ENCODE measurements at places on chromosomes 13 and 19.
A peak's percentile ranks its signal among the peaks of the same experiment; 100 is the strongest.

- no peak overlapping the region for H3K4me3 ChIP-seq
- no peak for DNase-seq
- no peaks in the 10 kb centered on the region for H3K27me3 ChIP-seq
Observed at GRCh38 chr19:34348899-34349487, 16.0 kb upstream of the GPI start.

GRCh38 chr13:37648609-37649008 is 50.0 kb upstream of the POSTN start:
- H3K36me3 ChIP-seq: no peaks in the 10 kb centered on the region
- peaks cover 2% of the 10 kb centered on the region for H3K4me1 ChIP-seq
- H3K27ac ChIP-seq: no peak overlapping the region
- no peaks in the 10 kb centered on the region for H3K27me3 ChIP-seq
- no peak for DNase-seq

DNA sequence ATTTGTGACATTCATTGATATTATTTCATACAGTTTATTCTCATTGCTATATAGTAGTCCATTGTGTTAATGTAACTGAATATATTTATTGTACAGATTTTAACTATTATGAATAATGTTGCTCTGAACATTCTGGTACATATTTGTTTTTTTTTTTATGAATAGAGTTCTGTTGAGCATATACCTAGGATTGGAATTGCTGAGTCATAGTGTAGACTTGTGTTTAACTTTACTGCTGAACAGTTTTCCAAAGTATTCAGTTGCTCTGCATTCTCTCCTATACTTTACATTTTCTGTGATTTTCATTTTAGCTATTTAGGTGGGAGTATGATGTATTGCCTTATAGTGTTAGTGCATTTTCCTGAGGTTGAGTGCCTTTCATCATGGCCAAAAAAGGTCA is 97.5 kb downstream of the MAB21L1 start:
- H3K27ac ChIP-seq: no peak overlapping the region
- H3K27me3 ChIP-seq: no peaks in the 10 kb centered on the region
- DNase-seq: no peak
- no peak overlapping the region for H3K4me3 ChIP-seq
- H3K36me3 ChIP-seq: no peaks in the 10 kb centered on the region
- no peaks in the 10 kb centered on the region for H3K4me1 ChIP-seq

GRCh38 chr19:29212356-29212647 is 649 bp downstream of the UQCRFS1 start:
- peaks cover 4% of the 10 kb centered on the region for H3K36me3 ChIP-seq
- no peaks in the 10 kb centered on the region for H3K27me3 ChIP-seq
- peaks cover 8% of the 10 kb centered on the region for H3K4me1 ChIP-seq
- H3K27ac ChIP-seq: peak overlapping the region; percentile 52

GRCh38 chr19:47729799-47730520 is 15.4 kb upstream of the NOP53 start:
- peaks cover 5% of the 10 kb centered on the region for H3K36me3 ChIP-seq
- peak overlapping the region; percentile 26 for H3K4me3 ChIP-seq
- peak; percentile 19 for DNase-seq
- H3K4me1 ChIP-seq: peaks cover 3% of the 10 kb centered on the region
- H3K27me3 ChIP-seq: no peaks in the 10 kb centered on the region

DNA sequence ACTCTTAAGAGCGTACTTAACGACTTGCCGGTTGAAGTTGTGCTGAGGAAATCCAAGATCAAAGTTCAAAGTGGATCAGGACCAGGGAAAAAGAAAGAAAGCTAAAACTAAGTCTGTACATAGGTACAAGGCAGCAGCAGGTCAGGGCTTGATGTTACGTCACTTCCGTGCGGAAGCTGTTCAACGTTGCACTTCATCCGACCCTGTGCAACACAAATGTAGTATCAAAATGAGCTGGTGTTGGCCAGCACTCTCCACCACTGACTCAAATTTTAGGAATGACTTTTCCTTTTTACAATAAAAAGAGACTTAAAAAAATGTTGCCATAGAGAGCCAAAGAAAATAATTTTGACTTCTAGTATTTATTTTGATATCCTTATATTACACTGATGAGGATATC is 1315.4 kb downstream of the EFNB2 start:
- DNase-seq: no peak
- no peaks in the 10 kb centered on the region for H3K27me3 ChIP-seq
- H3K36me3 ChIP-seq: no peaks in the 10 kb centered on the region
- H3K4me1 ChIP-seq: no peaks in the 10 kb centered on the region
- no peak overlapping the region for H3K4me3 ChIP-seq

DNA sequence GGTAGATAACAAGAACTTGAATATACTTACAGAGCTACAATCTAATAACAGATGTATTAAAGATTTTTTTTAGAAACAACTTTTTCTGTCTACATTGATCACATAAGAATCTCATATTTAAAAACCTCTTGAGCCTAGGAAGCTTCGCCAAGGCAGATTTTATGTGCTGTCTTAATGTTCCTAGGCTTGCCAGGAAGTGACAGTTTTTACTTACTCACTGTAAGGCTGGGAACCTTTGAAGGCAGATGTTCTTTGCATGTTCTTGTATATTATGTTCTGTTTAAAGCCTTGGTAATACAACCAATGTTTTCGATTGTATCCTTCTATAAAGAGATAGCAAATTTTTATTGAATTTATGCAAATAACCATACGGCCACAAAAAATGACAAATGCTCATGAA is 492.7 kb downstream of the GPC5 start:
- H3K27ac ChIP-seq: no peak overlapping the region
- no peak overlapping the region for H3K4me3 ChIP-seq
- no peak for DNase-seq
- H3K27me3 ChIP-seq: no peaks in the 10 kb centered on the region
- H3K4me1 ChIP-seq: no peaks in the 10 kb centered on the region
- no peaks in the 10 kb centered on the region for H3K36me3 ChIP-seq

DNA sequence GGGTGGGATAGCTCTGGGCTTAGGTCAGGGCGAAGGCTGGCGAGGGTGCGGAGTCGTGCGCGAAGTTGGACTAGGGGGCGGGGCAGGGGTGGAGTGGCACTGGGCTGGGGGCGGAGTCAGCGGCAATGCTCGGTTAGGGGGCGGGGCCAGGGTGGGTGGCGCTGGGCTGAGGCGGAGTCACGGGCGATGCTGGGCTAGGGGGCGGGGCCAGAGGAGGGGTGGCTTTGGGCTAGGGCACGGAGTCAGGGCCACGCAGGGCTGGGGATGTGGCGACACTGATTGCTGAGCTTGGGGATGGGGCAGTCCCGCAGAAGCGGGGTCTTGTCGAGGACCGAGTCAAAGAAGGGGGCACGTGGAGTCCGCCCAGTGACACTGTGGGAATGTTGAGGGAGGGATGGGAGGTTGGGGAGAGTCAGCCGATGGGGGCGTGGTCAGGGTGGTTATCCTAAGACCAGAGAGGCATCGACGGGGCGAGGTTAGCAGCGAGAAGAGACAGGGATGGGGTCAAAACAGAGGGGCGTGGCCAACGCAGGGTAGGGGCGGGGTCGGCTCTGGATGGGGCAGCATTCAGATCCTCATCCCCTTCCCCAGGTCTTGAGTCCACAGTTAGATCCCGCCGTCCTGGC is 8.7 kb downstream of the HOMER3 start:
- H3K4me3 ChIP-seq: no peak overlapping the region
- peak; percentile 77 for DNase-seq
- no peak overlapping the region for H3K27ac ChIP-seq
- peaks cover 52% of the 10 kb centered on the region for H3K36me3 ChIP-seq
- H3K4me1 ChIP-seq: peaks cover 8% of the 10 kb centered on the region

- DNase-seq: peak; percentile 39
- peaks cover 12% of the 10 kb centered on the region for H3K4me1 ChIP-seq
- peak overlapping the region; percentile 68 for H3K27ac ChIP-seq
- peaks cover 25% of the 10 kb centered on the region for H3K36me3 ChIP-seq
Observed at GRCh38 chr19:38735257-38735686, 9.0 kb downstream of the CAPN12 start.

- H3K4me1 ChIP-seq: no peaks in the 10 kb centered on the region
- H3K4me3 ChIP-seq: no peak overlapping the region
- no peak overlapping the region for H3K27ac ChIP-seq
- H3K36me3 ChIP-seq: peaks cover 61% of the 10 kb centered on the region
- no peak for DNase-seq
Observed at GRCh38 chr19:2207991-2208860, 27.9 kb downstream of the PLEKHJ1 start.

GRCh38 chr13:39536274-39536673 is 66.7 kb downstream of the LHFPL6 start:
- no peak overlapping the region for H3K4me3 ChIP-seq
- H3K27me3 ChIP-seq: no peaks in the 10 kb centered on the region
- peaks cover 8% of the 10 kb centered on the region for H3K4me1 ChIP-seq
- DNase-seq: no peak
- no peaks in the 10 kb centered on the region for H3K36me3 ChIP-seq

DNA sequence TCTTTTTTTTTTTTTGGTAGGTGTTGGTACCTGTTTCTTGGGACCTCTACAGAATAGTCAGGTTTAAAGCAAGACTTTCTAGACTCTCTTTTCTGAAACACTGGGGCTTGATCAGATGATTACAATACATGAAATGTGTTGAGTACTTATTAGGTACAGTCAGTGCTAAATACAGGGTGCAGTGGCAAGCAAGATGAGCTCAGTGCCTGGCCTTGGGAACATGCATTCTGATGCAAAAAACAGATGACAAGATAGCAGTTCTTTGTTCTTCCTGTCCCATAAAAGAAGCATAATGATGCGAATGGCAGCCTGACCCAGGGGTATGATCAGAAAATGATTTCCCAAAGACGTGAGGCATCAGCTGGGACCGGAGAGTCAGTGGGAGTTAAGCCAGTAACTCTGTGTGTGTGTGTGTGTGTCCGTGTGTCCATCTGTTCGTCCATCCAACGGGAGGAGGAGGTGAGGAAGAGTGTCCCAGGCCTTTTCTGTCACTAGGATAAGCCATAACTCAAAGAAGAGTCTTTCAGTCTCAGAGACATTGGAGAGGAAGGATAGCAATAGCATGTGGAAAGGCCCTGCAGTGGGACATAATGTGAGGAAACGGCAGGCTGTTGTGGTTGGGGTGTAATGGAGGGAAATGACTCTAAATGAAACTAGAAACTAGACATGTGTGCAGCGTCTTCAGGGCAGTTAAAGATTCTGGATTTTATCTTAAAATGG is 32.2 kb downstream of the SLAIN1 start:
- H3K4me3 ChIP-seq: no peak overlapping the region
- H3K36me3 ChIP-seq: no peaks in the 10 kb centered on the region
- H3K27ac ChIP-seq: no peak overlapping the region
- H3K4me1 ChIP-seq: no peaks in the 10 kb centered on the region
- H3K27me3 ChIP-seq: no peaks in the 10 kb centered on the region

- H3K27ac ChIP-seq: no peak overlapping the region
- H3K4me3 ChIP-seq: no peak overlapping the region
- no peaks in the 10 kb centered on the region for H3K27me3 ChIP-seq
Observed at GRCh38 chr13:74073274-74073673, 60.9 kb downstream of the KLF12 start.

GRCh38 chr19:45485305-45486077 is 11.4 kb downstream of the RTN2 start:
- peaks cover 14% of the 10 kb centered on the region for H3K36me3 ChIP-seq
- H3K4me1 ChIP-seq: no peaks in the 10 kb centered on the region
- H3K4me3 ChIP-seq: peak overlapping the region; percentile 76
- peak; percentile 97 for DNase-seq
- H3K27ac ChIP-seq: no peak overlapping the region

DNA sequence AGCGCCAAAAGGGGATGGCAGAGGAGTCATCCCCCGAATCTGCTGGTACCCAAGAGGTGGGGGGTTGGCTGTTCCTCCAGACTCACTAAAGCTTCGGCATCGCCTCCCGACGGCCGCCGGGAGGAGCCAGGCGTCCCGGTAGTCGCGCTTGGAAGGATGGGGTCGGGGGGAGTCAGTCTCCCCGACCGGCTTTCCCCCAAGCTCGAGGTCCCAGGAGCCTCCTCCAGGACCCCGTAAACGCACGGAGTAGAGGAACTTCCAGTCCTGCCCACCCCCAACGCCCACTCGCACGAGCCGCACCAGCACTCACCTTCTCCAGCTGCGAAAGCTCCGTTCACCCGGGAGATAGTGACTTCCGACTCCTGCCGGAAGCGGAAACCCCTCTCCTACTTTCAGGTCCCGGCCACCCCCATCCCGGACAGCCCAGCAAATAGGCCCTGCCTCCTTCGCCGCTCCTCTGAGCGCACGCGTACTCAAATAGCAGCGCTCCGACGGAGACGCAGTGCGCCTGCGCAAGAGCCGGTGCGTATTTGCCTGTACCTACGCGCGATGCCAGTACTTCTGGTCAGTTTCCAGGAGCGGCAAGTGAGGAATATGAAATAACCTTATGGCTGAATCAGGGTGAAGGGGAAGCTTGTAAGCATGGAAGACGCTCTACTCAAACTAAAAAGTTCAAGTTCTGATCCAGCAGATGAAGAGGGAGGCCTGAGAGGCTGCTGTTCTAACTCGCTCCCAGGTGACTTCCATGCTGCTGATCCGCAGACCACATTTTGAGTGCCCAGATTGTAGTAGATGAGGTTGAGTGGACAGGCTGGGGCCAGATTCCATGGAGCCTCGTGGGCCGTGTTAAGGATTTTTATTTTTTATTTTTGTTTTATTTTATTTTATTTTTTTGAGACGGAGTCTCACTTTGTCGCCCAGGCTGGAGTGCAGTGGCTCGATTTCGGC is at the start of gene ELOF1:
TSS of gene ELOF1 (minus strand) at position 350 of the 948 bp plus-strand sequence. CDS start 4,883 bp downstream, outside the sequence.
- H3K27ac ChIP-seq: no peak within 1 kb of the TSS
- H3K4me1 ChIP-seq: peaks cover 9% of the 10 kb centered on the region
- no peaks in the 10 kb centered on the region for H3K27me3 ChIP-seq
- H3K36me3 ChIP-seq: peaks cover 12% of the 10 kb centered on the region

DNA sequence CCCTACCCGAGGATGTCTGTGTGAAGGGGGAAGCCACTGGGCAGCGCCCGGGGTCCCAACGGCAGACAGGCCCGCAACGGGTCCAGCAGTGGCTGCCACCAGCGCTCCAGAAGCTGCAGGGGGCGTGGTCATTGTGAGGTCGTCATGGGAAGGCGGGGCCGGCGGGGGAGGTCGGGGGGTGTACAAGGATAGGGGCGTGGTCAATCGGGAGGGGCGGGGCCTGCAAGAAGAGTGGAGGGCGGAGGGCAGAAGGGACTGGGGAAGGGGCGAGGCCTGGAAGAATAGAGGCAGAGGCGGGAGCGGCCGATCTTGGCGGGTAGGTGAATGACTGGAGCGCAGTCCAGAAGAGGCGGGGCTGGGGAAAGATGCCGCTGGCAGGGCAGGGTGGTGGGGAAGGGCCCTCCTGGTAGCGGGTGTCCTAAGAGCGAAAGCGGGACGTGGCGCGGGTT is 4.4 kb downstream of the FUZ start:
- H3K4me3 ChIP-seq: peak overlapping the region; percentile 49
- H3K27me3 ChIP-seq: no peaks in the 10 kb centered on the region
- H3K36me3 ChIP-seq: peaks cover 34% of the 10 kb centered on the region
- no peak overlapping the region for H3K27ac ChIP-seq
- peaks cover 16% of the 10 kb centered on the region for H3K4me1 ChIP-seq

DNA sequence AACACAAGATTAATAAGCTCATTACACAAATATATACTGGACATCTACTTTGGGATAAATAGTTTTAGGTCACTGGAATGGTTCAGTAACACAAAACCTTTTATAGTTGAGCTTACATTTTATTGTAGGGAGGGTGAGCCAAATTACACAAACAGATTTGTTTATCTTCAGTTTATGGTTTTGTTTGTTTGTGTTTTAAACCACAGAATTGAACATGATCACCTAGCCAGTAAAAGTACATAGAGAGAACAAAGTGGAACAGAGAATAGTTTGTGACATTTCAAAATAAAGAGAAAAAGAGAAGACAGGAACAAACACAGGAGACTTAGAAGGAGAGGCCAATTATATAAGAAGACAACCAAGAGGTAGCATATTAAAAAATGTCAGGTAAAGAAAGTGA is 1930.2 kb upstream of the PCDH20 start:
- H3K4me1 ChIP-seq: no peaks in the 10 kb centered on the region
- DNase-seq: no peak
- no peaks in the 10 kb centered on the region for H3K36me3 ChIP-seq
- no peak overlapping the region for H3K27ac ChIP-seq
- no peak overlapping the region for H3K4me3 ChIP-seq
- H3K27me3 ChIP-seq: no peaks in the 10 kb centered on the region
